ENCODE measurements at places on chromosomes 13 and 19. TPM values are rescaled to one million over a fixed set of nuclear protein-coding genes. Genes with fewer than 3 reads are reported as not detected.

Gene LRRC63
- not detected for total RNA-seq

Gene ALOX5AP
- 0.76 TPM for total RNA-seq

Gene TMEM238
- 0.39 TPM for total RNA-seq

Gene AP1M2
- total RNA-seq, result 113 TPM

Gene DCT
- total RNA-seq, result 0.39 TPM

Gene CEACAM3
- not detected for total RNA-seq

Gene LILRB2
- total RNA-seq, result not detected

Gene CPT1C
- total RNA-seq, result 1.6 TPM

Gene CPAMD8
- 2.3 TPM for total RNA-seq

Gene ZNF284
- 5.1 TPM for total RNA-seq

Gene DZIP1
- total RNA-seq, result 1.5 TPM

Gene TEX26
- not detected for total RNA-seq

Gene RDH8
- total RNA-seq, result not detected

Gene CASP14
- not detected for total RNA-seq

Gene ABHD13
- total RNA-seq, result 10.5 TPM

Gene SIGLEC5
- total RNA-seq, result 1.2 TPM

Gene C19orf73
- total RNA-seq, result 1.3 TPM

Gene KLK12
- total RNA-seq, result not detected

Gene LYL1
- 3.1 TPM for total RNA-seq

Gene SLITRK6
- 155 TPM for total RNA-seq

Gene OVOL3
- not detected for total RNA-seq

Gene IGFL3
- total RNA-seq, result not detected

Gene EMP3
- total RNA-seq, result 73.0 TPM

Gene CGB2
- total RNA-seq, result not detected

Gene NOTCH3
- 1.6 TPM for total RNA-seq

Gene NTN5
- total RNA-seq, result 0.11 TPM

Gene JAK3
- total RNA-seq, result 6.0 TPM

Gene SSC5D
- total RNA-seq, result 0.22 TPM

Gene ZNF383
- 8.2 TPM for total RNA-seq

Gene COL5A3
- total RNA-seq, result 0.11 TPM

Gene CCDC97
- total RNA-seq, result 12.2 TPM

Gene PIAS4
- 33.8 TPM for total RNA-seq

Gene SERPINE3
- total RNA-seq, result under 0.01 TPM

Gene MAG
- total RNA-seq, result not detected

Gene MATK
- total RNA-seq, result not detected

Gene PGPEP1
- 9.3 TPM for total RNA-seq

Gene C19orf12
- 26.2 TPM for total RNA-seq

Gene ZNF723
- total RNA-seq, result not detected

Gene ZNF560
- total RNA-seq, result 0.33 TPM

Gene ZNF582
- total RNA-seq, result 3.9 TPM

Gene RUBCNL
- not detected for total RNA-seq

Gene ZNF763
- total RNA-seq, result 3.5 TPM

Gene ZNF578
- 3.4 TPM for total RNA-seq
